CD14-positive monocyte (primary cell): ENCODE measurements at places on chromosomes 1 and 21.

GRCh38 chr1:56466538-56466937, 112.8 kb downstream of the PLPP3 start:
- DNase-seq = peak; percentile 46

DNA sequence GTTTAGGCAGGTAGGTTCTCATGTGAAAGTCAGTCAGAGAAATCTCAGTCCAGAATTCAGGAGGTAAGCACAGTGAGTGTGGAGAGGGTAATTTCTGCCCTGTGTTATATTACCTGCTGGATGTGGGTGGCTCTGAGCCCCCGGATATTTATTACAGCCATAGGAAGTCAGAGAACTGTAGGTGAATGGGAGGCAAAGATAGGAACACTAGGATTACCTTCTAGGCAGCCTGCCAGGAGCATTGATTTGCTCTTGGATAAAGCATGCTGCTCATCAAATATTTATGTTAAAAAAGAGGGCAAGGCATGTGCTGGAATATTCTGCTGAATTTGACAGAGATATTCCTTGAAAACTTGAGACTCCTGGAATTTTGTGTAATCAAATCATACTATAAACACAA, 8.5 kb downstream of the GNG12 start:
- DNase-seq = no peak

GRCh38 chr1:207397525-207397926, 56.6 kb upstream of the CR2 start:
- no peak for DNase-seq

GRCh38 chr1:204959374-204959773, 83.6 kb upstream of the CNTN2 start:
- DNase-seq = no peak

DNA sequence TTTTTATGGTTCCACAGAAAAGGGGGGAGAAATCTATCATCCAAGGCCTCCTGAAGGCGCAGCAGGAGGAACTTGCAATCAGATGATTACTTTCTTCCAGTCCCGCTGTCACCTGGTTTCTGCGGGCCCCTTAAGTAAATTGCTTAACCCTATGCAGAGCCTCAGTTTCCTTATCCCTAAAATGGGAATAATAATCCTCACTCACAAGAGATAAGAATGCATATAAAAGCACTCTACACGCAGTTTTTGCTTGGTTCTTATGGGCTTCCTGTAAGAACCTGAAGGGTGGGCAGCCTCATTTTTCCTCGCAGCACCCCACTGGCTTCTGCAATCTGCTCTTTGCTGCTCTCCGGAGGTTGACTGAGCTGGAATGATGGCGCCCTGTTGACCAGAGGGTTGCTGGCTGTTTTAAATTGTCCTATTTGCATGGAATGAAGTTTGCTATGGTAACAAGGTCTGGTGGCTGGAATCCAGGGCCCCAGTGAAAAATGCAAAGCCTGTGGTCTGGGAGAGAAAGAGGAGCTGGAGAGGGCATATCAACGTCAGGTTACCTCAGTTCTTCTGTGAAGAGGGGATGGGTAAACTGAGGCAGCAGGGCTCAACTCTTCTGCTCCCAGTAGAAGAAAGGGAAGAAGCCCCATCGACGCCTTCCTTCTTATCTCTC, 1.0 kb upstream of the KAZN start:
- DNase-seq = no peak
